ENCODE measurements at places on chromosomes 7 and 10.

DNA sequence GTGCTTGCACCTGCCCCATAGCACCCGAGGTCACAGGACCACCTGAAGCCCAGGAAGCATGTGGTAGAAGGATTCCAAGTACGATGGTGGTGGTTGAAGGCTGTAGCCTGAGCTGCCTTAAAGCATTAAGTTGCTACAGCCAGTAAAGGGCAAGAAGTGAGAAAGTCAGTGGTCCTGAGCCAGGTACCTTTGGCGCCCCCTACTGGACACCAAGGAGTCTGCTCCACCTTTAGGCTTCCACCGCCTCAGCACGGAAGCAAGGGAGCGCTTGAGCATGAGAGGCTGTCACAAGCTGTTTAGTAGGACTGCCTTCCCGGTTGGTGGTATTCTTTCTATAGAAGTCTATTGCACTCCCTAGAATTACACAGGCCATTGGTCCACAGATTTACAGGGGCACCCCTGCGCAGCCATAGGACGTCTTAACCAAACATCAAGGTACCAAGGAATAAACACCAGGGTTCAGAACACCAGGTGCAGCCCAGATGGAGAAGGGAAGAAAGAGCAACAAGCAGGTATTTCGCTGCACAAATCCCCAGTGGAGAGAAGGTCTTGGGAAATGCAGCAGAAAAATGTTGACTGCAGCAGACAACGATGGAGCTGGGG, 2.2 kb downstream of the CRTAC1 start:
- DNase-seq: peak; percentile 15

- no peak for DNase-seq
Measured at GRCh38 chr7:77738871-77739270, 42.6 kb downstream of the RSBN1L start.

GRCh38 chr7:138837627-138838026, 39.6 kb upstream of the ATP6V0A4 start:
- DNase-seq: no peak

- DNase-seq: peak; percentile 35
Measured at GRCh38 chr10:111360260-111360925, 283.6 kb downstream of the ADRA2A start.

- DNase-seq: no peak
Measured at GRCh38 chr10:70255329-70256299, 22.4 kb upstream of the PPA1 start.

DNA sequence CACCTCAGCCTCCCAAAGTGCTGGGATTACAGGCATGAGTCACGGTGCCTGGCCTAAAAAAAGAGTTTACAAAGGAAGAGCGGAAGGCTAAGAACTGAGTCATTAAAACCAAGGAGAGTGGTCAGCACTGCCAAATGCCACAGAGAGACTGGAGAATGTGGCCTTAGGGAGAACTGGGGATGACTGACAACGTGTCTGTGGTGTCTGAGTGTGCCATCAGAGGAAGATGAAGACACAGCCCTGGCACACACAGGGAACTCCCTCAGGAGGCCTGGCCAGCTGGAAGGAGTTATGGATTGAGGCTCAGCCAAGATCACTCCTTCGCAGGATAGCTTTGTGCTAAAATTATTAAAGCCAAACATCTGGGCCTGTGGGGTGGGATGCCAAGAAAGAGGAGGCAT, 3.9 kb upstream of the INA start:
- DNase-seq: no peak
